ENCODE measurements at places on chromosomes 16 and 17.
A peak's percentile ranks its signal among the peaks of the same experiment; 100 is the strongest.

DNA sequence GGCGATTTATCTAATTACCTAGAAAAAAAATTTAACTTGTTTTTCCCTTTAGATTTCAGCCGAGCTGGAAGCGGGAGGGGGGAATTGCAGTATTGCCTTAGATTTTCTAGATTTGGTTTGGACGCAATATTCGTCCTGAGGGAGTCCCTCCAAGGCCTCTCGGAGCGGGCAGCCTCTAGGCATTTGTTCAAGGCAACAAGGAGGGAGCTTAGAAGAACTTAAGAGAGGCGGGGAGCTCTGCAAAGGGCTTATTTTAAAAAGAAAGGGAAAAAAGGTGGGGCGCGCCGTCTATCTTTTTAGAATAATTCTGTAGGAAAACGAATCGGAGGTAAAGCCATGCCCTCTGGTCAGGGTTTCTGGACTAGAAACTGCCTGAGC lies 407 bp upstream of the TMEM94 start:
- no peak for DNase-seq

DNA sequence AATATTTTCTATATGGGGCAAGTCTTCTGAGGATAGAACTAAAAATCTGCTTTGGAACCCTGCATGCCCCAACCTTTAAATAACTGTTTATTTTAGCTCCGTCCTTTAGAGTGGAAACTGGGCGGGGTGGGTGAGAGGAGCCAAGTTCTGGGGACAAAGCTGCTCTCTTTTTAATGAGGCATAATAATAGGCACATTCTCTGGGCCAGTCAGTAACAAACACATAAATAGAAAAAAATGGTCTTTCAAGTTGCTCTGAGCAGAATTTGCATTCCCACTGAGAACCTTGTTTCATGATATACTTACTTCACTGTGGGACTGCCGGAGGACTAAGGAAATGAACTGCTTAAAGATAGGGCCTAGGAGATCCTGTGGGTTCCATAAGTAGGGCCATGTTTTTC lies 51.5 kb downstream of the KNOP1 start:
- DNase-seq, result no peak

DNA sequence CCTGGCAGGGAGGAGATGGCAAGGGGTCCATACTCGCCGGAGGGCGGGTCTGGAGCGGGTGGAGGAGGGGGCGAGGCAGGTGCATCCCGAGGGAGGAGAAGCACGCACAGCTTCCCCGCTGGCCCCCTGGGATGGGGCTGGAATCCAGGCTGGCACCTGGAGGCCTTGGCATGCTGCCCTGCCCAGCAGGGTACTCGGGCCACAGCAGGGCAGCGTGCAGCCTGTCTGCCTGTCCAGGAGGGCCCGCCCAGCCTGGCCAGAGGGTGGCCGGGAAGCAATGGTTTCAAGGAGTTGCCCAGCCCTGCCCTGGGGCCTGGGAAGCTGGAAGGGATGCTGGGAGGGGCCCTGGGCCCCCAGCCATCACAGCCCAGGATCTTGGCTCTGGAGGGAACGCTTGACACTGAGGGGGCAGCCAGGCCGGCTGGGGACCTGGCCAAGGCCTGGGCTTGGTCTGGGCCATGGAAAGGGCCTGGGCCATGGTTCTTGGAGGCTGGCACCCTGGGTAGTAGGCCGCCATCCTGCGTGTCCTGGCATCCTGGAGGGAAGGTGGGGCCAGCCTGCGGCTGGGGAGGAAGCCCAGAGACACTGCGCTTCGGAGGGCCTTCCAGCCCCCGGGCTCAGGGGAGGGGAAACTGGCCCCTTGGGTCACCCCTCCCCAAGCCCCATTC lies 1.1 kb downstream of the GLIS2 start:
- DNase-seq, result no peak

GRCh38 chr16:87337262-87337771 lies 20.1 kb upstream of the C16orf95 start:
- no peak for DNase-seq

DNA sequence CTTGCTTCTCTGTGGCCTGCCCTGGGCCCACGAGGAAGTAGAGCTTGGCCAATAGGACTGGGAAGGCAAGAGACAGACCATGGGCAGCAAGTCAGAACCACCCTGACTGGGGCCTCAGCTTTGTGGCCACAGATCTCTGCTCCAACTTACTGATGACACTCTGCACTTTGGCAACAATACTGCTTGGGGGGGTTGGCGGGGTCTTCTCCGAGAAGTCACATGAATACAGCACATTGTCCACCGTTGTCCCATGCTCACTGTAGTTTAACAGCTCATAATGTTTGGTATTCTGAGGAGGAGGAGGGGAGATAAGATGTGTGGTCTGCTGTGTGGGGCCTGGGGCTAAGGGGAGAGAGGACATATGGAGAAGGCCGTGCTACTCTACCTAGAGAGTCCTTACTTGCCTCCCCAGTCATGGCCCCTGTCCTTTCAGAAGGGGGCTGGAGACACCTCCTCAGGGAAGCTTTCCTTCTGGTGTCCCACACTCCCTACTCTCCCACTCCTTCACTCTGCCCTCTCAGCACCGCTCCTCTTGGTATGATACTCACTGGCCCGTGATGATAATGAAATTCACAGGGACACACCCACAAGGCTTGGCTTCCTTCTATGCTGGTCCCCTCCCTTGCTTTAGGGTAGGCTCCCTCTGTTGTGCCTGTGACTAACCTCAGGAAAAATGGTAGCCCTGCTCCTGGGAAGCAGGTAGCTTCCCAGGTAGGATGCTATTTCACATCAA lies 4.0 kb upstream of the DHRS13 start:
- DNase-seq, result no peak

DNA sequence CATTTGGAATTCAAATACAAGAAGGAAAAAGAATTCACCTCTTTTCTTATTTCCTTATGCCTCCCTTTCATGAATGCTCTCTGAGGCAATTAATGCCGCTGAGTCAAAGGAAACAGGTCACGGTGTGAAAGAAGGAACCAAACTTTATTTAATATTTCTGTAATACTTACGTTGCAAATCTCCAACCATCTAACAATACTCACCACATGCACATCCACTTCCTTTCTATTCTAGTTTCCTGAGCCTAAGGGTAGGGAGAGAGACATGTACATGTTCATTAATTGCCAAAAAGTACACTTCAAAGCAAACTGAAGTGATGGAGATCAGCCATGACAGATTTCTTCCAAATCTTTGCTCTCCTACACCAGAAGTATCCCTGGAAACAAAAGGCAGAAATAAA lies 47.9 kb upstream of the HLF start:
- no peak for DNase-seq

DNA sequence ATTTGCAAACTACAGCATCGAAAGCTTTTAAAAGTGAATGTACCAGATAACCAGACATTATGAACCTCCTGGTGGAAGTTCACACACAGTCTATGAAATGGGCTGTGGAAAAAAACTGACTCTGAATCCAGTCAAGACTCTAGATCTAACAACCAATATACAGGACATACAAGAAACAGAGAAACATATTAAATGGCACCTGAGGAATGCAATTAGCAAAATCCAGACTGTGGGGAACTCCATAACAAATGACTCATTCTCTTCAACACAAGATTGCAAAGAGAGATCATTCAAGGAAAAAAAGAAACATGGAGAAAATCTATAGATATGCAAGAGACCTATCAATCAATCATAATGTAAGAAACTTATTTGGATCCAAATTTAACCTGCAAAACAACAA lies 119.0 kb downstream of the MYO1D start:
- DNase-seq, result no peak

DNA sequence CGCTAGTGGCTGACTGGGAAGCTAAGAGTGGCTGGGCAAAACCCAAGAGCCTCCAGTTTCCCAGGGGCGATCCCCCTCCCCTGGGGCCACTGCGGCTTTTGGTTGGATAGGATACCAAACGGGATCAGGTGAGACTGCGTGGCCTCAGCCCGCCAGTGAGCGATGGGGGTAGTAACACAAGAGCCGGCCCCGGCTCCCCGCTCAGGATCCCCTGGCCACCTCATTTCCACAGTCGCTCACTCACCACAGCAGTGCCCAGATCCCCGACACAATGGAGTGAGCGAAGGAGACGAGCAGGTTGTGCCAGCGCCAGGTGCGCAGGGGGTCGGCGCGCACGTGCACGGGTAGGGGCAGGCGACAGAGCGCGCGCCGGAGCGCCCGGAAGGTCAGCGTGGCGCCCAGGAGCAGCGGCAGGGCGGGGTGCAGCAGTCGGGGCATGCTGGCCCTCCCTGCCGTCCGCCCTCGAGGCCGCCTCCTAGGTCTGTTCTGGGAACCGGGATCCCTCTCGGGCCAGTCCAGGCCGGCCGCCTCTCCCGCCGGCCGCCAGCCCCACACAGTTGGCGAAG lies 290 bp downstream of the TLCD1 start:
- no peak for DNase-seq

GRCh38 chr16:51012396-51012795 lies 138.7 kb downstream of the SALL1 start:
- DNase-seq, result no peak

GRCh38 chr17:68446626-68447041 lies 10.7 kb downstream of the WIPI1 start:
- DNase-seq, result peak; percentile 33

DNA sequence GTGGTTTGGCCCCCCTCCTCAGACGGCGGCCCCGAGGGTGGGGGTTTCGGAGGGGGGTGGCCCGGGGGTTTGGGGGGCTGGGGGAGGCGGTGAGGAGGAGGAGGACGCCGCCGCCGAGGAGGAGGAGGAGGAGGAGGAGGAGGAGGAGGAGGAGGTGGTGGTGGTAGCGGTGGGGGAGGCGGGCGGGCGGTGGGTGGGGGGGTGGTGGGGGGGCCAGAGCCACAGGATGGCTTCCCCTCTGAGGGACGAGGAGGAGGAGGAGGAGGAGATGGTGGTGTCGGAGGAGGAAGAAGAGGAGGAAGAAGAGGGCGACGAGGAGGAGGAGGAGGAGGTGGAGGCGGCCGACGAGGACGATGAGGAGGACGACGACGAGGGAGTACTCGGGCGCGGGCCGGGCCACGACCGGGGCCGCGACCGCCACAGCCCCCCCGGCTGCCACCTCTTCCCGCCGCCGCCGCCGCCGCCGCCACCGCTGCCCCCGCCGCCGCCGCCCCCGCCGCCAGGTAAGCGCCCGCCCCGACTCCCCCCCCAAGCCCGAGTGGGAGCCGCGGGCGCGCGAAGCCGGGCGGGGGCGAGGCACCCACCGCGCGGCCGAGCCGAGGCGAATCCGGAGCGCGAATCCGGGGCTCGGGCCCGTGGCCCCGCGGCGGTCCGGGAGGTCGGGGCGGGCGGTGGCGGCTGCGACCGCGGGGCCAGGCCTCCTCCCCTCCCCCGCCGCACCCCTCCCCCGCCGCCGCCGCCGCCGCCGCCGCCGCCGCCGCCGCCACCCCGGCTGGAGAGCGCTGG lies 3.8 kb upstream of the CHD3 start:
- peak; percentile 51 for DNase-seq

- DNase-seq, result no peak
Measured at GRCh38 chr16:77009453-77009852, 181.5 kb upstream of the MON1B start.
